ENCODE measurements at places on chromosomes 1 and 21.

DNA sequence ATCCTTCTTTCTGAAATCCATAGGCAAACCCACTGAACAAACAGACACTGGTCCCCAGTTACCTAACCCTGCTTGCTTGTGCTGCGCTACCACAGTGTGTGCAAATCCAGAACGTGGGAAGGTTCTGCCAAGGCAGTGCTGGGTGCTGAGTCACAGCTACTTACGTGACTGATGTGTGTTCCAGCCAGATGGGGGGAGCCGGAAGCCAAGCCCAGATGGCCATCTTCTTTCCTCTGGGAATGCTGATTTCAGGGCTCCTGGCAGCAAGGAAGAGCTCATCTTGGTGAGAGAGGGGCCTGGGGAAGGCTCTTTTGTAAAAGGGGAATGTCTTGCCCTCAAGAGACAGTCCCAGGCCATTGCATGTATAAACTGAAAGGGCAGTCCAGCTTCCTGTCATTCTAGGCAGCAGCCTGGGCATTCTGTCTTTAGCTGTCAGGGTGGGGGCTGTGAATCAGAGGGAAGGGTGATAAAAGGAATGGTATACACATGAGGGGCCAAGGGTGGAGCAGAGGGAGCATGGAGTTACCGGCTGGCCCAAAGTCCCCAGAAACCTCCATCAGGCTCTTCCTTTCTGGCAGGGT is 54.1 kb downstream of the CD46 start:
- no peak for DNase-seq

- peak; percentile 56 for DNase-seq
Observed at GRCh38 chr1:157992833-157993146, 655 bp upstream of the KIRREL1 start.

GRCh38 chr21:45336870-45337269 is 49.2 kb upstream of the POFUT2 start:
- DNase-seq = no peak

DNA sequence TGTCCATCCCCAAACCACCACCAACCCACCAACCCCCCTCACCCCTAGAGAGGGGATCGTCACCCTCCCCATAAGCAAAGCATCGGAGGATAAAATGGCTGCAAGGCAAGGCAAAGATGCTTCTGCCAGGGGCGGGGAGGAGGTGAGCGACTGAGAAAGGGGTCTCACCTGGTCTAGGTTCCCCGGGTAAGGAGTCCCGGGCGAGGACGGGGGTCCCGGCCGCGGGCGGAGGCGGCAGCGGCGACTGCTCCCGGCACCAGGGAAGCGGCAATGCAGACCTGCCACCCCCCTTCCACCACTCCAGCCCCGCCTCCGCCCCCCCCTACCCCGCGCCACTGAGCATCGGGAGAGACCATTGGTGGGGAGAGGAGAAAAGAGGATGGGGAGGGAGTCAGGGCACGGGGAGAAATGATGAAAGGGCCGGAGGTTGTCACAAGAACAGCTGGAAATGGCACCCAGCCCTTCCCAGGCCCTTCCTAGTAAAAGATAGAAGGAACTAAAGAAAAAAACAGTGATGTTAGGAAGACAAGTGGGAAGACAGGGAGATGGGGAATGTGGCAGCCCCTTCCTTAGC is at the start of gene SV2A:
Gene SV2A, minus strand, starts transcription at position 274 of the 574 bp plus-strand sequence. CDS start 4,004 bp downstream, outside the sequence.
- DNase-seq = peak; percentile 64

GRCh38 chr1:38929476-38929875 is 12.2 kb downstream of the RHBDL2 start:
- DNase-seq = no peak

GRCh38 chr1:193211539-193211938 is 25.1 kb upstream of the B3GALT2 start:
- peak; percentile 13 for DNase-seq

DNA sequence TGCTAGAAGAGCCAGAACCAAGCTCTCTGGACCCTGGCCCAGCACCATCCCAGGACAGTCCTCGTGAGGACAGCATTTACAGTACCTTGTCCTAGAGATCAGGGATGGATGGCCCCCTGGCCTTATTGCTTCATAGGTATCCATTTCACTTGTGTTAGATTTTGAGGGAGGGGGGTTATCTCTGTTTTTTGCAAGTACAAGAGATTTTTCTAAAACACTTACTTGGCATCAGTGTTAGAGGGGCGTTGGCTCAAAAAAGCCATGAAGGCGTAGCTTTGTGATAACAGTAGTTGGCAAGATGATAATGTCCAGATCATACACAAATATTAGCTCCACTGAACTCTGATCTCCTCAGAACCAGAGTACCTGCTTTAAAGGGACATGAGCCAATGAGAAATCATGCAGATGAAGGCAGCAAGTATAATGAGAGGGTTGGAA is 5.8 kb upstream of the ATP1B1 start:
- DNase-seq = no peak

GRCh38 chr1:46458190-46458589 is 31.4 kb upstream of the DMBX1 start:
- DNase-seq = no peak

- DNase-seq = peak; percentile 61
Observed at GRCh38 chr1:150464422-150464826, 22.8 kb upstream of the TARS2 start.

GRCh38 chr1:156203331-156203730 is 9.4 kb downstream of the SLC25A44 start:
- DNase-seq = peak; percentile 79

DNA sequence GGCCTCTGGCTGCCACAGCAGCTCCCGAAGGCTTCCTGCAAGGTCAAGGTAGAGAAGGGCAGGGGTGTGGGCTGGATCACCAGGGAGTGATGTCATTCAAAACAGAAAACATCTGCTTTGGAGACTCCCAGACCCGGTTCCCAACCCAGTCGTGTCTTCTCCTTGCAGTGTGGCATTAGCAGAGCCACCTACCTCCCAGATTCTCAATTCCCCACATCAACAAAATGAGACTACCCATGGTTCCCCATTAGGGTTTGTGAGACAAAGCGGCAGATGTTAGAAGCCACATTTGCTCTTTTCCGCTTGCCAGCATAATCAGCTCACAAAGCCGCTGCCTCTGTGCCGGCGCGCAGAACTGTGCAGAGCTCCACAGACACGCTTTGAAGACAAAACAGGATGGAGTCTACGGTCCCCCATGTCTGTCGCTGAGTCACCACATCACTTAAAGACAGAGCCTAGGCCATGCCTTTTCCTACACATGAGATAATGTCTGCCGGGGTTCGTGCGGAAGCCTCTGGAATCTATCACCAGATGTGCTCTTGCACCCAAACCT is 12.5 kb downstream of the KIF17 start:
- DNase-seq = no peak

DNA sequence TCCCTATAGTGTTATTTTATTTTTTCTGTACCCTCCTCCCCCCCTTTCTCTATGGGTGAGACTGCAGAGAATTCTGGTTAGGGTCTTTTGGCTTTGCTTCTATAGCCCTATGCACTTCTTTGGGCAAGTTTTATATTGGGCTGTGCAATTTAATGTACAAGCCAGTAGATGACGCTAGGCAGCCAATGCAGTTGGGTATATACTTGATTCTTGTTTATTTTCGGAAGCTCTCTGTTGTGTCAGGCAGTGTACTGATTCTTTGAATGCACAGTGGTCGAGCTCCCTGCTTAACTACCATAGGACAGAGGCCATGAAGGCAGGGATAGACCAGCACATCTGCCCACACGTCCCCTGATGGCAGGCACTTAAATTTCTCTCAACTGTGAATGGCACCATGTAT is 34.1 kb upstream of the GPR52 start:
- no peak for DNase-seq

- DNase-seq = peak; percentile 84
Observed at GRCh38 chr1:151472856-151473731, 13.8 kb upstream of the POGZ start.

DNA sequence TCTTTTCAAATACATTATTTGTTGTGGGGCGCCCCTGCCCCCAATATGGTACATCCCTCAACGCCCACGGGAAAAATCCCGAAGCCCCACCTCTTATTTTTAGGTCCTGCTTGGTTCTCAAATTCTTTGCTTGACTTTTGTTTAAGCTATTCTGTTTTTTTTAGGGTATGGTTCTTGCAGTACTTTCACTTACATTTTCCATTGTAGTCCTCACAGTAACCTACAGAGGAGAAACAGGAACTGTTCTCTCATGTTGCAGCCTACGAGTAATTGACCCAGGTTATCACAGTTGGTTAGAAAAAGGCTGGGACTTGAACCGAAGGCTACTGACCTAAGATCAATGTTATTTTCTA is 697 bp upstream of the C21orf91 start:
- no peak for DNase-seq

GRCh38 chr1:10188133-10188650 is 22.2 kb upstream of the KIF1B start:
- no peak for DNase-seq

- peak; percentile 45 for DNase-seq
Observed at GRCh38 chr1:99662539-99663080, 16.7 kb downstream of the PALMD start.

GRCh38 chr1:240100371-240100934 is 8.8 kb downstream of the FMN2 start:
- no peak for DNase-seq

DNA sequence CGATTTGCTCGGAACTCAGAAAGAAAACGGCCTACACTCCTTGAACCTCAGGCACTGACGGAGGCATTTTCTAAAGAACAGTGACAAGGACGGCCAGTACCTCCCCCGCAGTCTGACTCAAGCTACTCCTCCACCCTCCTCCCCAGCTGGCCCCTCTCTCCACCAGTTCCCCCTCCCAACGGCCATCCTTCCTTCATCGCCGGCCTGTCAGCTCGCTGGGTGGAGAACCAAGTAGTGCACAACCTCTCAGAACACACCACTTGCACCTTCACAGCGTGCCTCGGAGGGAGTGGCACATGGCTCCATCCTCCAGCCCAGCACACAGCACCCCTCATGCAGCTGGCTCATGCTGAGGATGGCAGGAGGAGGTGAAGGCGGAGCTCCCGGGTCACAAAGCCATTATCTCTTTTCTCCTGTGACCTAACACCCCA is 58.8 kb downstream of the TOR1AIP2 start:
- DNase-seq = no peak

DNA sequence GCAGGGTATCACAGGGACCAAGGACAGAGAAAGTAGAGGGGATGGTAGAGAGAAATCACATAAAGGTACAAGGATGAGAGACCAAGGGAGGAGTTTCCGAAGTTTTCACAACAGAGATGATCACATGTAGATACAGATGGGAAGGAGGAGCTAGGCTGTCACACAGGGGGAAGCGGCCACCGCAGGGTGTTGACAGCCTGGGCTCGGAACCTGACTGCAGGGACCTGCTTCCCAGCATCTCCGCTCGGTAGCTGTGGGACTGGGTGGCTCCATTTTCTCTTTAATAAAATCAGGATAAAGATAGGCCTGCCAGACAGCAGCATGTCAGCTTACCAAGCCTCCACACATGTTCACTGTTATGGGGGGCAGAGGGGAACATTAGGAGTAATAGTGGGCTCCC is 32.3 kb downstream of the CDCA8 start:
- no peak for DNase-seq

DNA sequence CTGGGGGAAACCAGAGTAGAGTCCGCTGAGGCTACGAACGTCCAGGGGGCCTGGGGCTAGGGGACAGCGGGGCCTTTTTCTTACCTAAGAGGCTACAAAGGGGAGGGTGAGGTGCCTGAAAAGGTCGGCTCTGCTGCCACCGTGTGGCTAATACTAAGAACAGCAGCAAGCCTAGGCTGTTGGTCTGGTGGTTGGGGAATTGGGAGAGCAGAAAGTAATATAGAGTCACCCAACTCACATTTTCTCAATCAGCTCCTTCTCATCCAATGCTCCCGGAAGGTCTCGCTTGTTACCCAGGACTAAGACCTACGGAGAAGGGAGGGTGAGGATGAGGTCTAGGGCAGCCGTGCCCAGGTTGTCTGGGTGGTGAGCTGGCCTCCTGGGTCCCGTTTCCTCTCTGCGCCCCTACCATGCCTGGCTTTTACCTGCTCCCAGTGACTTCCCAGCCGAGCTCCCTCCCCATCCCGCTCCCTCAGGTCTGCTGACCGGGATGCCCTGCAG is 9.3 kb downstream of the ARL8A start:
- DNase-seq = peak; percentile 68

DNA sequence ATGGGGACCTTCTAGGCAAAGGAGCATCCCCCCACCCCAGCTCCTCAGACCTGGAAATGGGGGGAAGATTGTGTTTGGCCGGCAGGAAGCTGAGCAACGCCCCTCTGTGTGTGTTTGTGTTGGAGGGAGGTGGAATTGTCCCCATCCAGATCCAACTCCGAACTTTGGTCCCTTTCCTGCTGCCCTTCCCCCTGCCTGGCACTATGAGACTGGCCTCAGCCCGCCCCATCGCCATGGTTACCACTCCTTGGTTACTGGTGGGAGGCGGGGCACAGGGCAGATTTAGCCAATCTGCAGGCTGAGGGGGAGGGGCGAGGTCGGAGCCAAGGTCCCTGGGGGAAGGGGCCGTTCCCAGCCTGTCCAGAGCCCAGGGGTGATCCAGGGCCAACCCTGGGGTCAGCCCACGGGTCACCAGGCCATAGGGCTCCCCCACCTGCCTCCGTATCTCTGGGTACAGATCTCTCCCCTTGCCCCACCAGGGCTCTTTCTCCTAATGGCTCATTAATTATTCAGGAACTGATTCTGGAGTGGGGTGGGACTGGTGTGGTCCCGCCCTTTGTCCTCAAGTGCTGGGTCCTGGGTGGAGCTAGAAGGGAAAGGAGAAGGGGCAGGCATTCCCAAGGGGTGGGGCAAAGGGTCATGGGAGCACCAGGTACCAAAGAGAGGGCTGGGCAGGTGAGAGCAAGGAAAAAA is 15.2 kb downstream of the PTPRF start:
- peak; percentile 73 for DNase-seq

DNA sequence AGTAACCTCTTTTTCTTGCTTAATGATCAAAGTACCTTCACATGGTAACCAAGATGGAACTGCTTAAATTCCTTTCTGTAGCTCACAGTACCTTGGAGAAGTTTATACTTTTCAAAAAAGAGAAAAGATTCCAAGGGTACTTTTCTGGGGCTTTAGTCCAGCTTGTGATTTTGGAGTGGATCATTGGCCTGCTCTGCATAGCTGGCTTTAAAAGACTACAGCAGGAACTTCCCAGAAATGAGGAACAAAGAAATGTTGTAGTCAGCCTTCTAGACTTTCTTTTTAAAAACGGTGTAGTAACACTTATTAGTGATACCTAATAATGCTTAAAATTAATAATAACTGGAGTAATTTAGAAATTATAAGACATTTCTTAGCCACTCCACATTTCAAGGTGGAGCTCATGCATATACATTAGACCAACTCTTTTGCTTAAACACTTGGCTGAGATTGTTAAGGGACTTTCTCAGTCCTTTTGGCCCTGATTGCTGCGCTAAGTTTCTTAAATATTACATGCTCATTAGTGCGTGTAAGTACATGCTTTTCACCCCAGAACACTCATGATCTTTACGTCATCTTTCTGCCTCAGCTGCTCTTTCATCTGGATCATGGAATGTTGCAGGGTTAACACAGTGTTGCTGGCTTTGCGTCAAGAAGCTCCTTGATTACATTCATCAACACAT is 57.3 kb downstream of the SDCCAG8 start:
- DNase-seq = peak; percentile 15

DNA sequence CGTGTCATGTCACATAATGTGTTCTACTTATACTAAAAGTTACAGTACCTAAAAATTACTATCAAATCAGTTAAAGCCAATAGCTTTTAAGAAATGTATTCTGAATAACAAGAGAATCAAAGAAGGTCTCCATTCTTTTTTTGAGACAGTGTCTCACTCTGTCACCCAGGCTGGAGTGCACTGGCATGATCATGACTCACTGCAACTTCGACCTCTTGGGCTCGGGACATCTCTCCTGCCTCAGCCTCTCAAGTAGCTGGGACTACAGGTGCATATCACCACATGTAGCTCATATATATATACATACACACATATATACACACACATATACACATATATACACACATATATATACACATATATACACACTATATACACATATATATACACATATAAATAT is 20.1 kb downstream of the COP1 start:
- DNase-seq = no peak
